ENCODE measurements at places on chromosomes 4 and X. TPM values are rescaled to one million over a fixed set of nuclear protein-coding genes. Genes with fewer than 3 reads are reported as not detected.

The THAP6 gene
- 6.6 TPM for polyA plus RNA-seq

The USP11 gene
- 21.8 TPM for polyA plus RNA-seq

The SATL1 gene
- polyA plus RNA-seq: not detected

The CT45A10 gene
- not detected for polyA plus RNA-seq

The TCEAL7 gene
- 5.1 TPM for polyA plus RNA-seq

The DKK2 gene
- polyA plus RNA-seq: not detected

The ETDB gene
- not detected for polyA plus RNA-seq

The MTHFD2L gene
- 16.2 TPM for polyA plus RNA-seq

The ARL9 gene
- polyA plus RNA-seq: not detected

The ADH1A gene
- polyA plus RNA-seq: not detected

The LRCH2 gene
- 1.2 TPM for polyA plus RNA-seq

The MAGEA8 gene
- not detected for polyA plus RNA-seq

The PAGE2 gene
- polyA plus RNA-seq: not detected

The KDM6A gene
- polyA plus RNA-seq: 8.6 TPM

The HTR2C gene
- polyA plus RNA-seq: not detected

The ZFP42 gene
- polyA plus RNA-seq: not detected

The PABPC5 gene
- polyA plus RNA-seq: not detected

The TEX13C gene
- not detected for polyA plus RNA-seq

The PCYT1B gene
- polyA plus RNA-seq: not detected

The IKBKG gene
- polyA plus RNA-seq: 13.2 TPM

The FRMD7 gene
- not detected for polyA plus RNA-seq

The MAGED4 gene
- 4.3 TPM for polyA plus RNA-seq

The ZNF630 gene
- 1.8 TPM for polyA plus RNA-seq

The GLUD2 gene
- 0.60 TPM for polyA plus RNA-seq

The PRR32 gene
- not detected for polyA plus RNA-seq

The TNIP3 gene
- polyA plus RNA-seq: not detected

The SHISA3 gene
- 7.2 TPM for polyA plus RNA-seq

The PIN4 gene
- 20.9 TPM for polyA plus RNA-seq

The MAGEA2B gene
- not detected for polyA plus RNA-seq

The PLP1 gene
- 3.6 TPM for polyA plus RNA-seq

The TMEM47 gene
- polyA plus RNA-seq: 1.2 TPM

The FAM184B gene
- 0.23 TPM for polyA plus RNA-seq

The PTPN13 gene
- polyA plus RNA-seq: 2.5 TPM

The SLC9B1 gene
- not detected for polyA plus RNA-seq

The EDA2R gene
- 0.67 TPM for polyA plus RNA-seq

The DMRTC1 gene
- 0.48 TPM for polyA plus RNA-seq

The VSIG4 gene
- 178 TPM for polyA plus RNA-seq

The NWD2 gene
- polyA plus RNA-seq: 0.35 TPM

The GPRASP2 gene
- polyA plus RNA-seq: 1.2 TPM

The NDUFC1 gene
- polyA plus RNA-seq: 216 TPM

The ADGRA3 gene
- 16.2 TPM for polyA plus RNA-seq

The CD99 gene
- 285 TPM for polyA plus RNA-seq

The GAGE13 gene
- polyA plus RNA-seq: not detected

The GRK4 gene
- polyA plus RNA-seq: 1.6 TPM

The TMEM156 gene
- 9.1 TPM for polyA plus RNA-seq

The SORBS2 gene
- 7.9 TPM for polyA plus RNA-seq

The PCDH19 gene
- polyA plus RNA-seq: not detected

The DCAF12L2 gene
- polyA plus RNA-seq: 0.13 TPM

The HHIP gene
- polyA plus RNA-seq: 0.50 TPM

The SMIM43 gene
- not detected for polyA plus RNA-seq

The CDK16 gene
- polyA plus RNA-seq: 64.6 TPM

The DCAF8L1 gene
- not detected for polyA plus RNA-seq

The CCDC110 gene
- 1.2 TPM for polyA plus RNA-seq

The CFAP99 gene
- not detected for polyA plus RNA-seq

The SPANXB1 gene
- not detected for polyA plus RNA-seq

The FGD1 gene
- polyA plus RNA-seq: 0.60 TPM

The TMSB15C gene
- not detected for polyA plus RNA-seq

The ITGB1BP2 gene
- polyA plus RNA-seq: 3.6 TPM
